Uterus (tissue), 4 donors: ENCODE measurements at places on chromosomes 4 and X. TPM values are rescaled to one million over a fixed set of nuclear protein-coding genes. Genes with fewer than 3 reads are reported as not detected.

Gene TMPRSS11A
- total RNA-seq = not detected

Gene GABRQ
- total RNA-seq = not detected

Gene AFF2
- total RNA-seq = 7.9 TPM

Gene GIMD1
- not detected for total RNA-seq

Gene SLC25A31
- not detected for total RNA-seq

Gene ALB
- 11.3 TPM for total RNA-seq

Gene LRCH2
- 3.3 TPM for total RNA-seq

Gene MAGEA2B
- not detected for total RNA-seq

GRCh38 chr4:107366900-107367299, 330.8 kb upstream of the DKK2 start:
- DNase-seq = no peak

DNA sequence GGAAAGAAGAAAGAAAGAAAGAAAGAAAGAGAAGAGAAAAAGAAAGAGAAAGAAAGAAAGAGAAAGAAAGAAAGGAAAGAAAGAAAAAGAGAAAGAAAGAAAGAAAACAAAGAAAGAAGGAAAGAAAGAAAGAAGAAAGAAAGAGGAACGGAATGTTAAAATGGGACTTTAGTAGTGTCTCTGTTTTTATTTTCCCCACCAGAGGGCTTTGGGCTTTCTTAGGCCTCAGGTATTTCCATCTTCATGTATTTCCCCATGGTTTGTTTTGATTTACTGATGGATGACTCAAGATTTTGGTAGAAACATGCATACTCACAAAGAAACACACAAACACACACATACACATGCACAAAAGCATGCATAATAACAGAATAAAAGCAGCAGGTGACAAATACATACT, 181.2 kb downstream of the AFF2 start:
- no peak for DNase-seq

DNA sequence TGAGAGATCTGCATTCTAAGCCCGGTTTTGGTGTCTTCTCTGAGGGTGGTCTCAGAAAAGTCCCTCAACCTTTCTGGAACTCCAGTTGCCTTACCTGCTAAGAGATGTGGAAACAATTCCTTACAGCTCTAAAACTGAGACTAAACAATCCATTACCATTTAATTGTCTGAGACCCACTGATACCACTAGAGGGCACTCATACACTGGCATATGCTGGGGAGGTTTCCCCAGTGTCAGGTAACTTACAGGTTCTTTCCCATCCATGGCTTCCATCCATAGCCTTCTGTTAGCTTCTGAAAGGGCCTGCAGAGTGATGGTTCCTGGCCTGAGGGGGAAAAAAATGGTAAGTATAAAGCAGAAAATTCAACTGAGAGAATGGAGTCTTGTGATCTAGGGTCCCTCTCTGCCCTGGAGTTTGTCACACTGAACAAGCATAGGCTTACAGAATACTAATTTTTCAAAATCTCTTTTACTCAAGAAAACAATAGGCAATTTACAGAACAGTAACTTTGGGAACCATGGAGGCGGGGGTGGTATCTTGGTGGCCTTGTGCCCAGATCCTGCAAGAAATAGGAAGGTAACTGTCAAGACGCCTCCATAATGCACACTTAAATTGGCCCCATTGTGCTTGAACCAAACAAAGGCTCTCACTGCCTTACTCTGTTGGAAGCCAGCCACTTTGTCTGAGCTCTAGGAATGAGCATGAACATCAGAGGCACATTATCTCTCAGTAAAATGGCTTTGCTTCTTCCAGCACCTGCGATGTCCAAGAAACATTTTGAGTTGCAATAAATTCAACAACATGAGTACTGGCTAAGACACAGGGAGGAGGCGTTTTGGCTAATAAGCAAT, 236.1 kb downstream of the OPHN1 start:
- peak; percentile 13 for DNase-seq

GRCh38 chrX:19190902-19191301, 68.6 kb upstream of the ADGRG2 start:
- DNase-seq = no peak

- no peak for DNase-seq
Observed at GRCh38 chr4:10045481-10045880, 24.2 kb upstream of the SLC2A9 start.

DNA sequence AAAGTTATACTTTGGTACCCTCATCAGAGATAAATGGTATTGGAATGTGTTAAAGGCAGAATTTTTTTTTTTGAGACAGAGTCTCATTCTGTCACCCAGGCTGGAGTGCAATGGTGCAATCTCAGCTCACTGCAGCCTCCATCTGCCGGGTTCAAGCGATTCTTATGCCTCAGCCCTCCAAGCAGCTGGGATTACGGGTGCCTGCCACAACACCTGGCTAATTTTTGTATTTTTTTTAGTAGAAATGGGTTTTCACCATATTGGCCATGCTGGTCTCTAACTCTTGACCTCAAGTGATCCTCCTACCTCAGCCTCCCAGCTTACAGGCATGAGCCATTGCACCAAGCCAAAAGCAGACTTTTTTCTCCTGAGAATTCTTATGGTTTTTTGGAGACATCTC, 11.4 kb upstream of the RELL1 start:
- DNase-seq = no peak

GRCh38 chr4:184457535-184458249, 16.7 kb downstream of the IRF2 start:
- DNase-seq = no peak

GRCh38 chrX:15217161-15217560, 52.7 kb downstream of the ASB9 start:
- DNase-seq = no peak

- DNase-seq = no peak
Observed at GRCh38 chr4:141713771-141714445, 77.5 kb downstream of the IL15 start.

DNA sequence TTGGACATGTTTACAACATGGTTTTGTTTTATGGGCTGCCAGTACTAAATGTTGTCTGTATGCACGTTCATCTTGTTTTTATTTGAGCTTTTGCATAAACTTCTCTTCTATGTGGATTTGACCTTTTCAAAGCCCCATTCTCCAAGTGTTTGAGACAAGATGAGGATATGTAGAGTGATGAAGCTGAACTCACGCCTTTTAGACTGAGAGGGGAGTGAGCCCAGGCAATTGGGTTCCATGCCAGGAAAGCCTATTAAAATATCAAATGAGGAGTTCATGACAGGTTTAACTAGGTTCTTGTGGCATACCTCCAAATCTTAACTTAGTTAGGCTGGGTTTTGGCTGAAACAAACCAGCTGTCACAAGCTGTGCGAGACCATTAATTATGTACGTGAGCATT, 170.4 kb upstream of the LDB2 start:
- DNase-seq = peak; percentile 33

GRCh38 chrX:71466979-71467523, 65.9 kb upstream of the OGT start:
- DNase-seq = no peak

DNA sequence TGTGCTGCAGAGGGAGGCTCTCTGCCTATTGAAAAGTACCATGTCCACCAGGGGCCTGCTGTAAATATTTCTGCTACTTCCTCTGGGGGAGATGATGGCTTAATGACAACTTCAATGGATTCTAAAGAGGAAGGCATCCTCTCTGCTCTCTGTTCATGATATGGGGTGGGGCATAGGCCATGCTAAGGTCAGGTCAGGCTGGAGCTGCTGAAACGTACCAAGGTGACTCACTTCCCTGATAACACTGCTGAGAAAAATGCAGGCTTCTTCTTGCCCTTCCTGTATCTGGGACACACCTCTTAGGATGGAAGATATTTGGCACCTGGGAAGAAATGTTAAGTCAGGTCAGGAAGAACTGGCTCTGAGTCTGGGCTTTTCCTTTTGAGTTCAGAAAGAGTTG, 31.5 kb downstream of the HS3ST1 start:
- no peak for DNase-seq

- no peak for DNase-seq
Observed at GRCh38 chr4:185227713-185228278, 18.4 kb downstream of the SNX25 start.

- no peak for DNase-seq
Observed at GRCh38 chr4:23837371-23837770, 52.5 kb downstream of the PPARGC1A start.

- peak; percentile 6 for DNase-seq
Observed at GRCh38 chr4:8709729-8710360, 117.3 kb downstream of the CPZ start.

GRCh38 chrX:2608638-2609430, 82.3 kb upstream of the CD99 start:
- peak; percentile 88 for DNase-seq

GRCh38 chr4:105186701-105187161, 40.1 kb downstream of the TET2 start:
- DNase-seq = no peak

GRCh38 chr4:130147641-130148040, 1051.7 kb downstream of the C4orf33 start:
- no peak for DNase-seq

DNA sequence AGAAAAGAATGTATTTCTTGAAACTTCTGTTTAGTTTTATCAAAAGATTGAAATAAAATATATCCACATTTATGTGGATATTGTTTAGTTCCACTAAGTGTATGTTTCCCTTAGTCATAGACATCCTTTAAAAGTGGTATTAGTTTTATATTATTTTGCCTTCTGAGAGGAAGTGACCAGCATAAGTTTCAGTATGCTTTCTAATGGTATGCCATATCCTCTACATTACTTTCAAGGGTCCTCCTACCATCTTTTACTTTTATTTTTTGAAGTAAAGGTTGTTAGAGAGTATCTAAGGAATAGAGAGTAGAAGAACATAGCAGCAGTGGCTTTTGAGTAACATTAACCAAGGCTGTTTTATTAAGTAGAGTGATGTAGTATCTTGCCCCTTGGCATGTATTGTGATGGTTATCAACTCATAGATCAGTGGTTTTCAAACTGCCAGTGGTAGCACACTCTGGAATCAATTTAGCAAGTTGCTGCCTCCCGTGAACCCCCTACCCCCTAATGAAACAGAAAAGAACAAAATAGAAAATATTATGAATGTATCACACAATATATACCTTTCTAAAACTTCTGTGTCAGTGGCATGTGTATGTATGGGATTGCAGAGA, 44.8 kb downstream of the RBPJ start:
- DNase-seq = no peak

DNA sequence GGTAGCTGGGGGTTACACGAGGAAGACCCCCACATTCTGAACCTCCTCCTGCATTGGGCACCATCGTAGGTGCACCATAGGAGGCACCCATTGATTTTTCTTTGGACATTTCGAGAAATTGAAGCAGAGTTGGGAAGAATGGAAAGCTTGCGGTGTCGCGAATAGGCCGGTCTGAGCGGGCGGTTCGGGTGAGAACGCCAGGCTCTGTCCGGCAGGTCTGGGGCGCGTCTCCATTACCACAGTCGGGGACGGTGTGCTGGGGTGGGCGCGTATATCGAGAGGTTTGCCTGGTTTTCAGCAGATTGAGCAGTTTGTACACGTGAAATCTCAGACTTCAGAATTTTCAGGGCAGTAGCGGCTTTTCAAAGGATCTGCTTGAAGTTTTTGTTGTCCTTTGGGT, 560 bp downstream of the PASD1 start:
- DNase-seq = no peak

GRCh38 chrX:149638860-149639259, 7.3 kb upstream of the TMEM185A start:
- no peak for DNase-seq

DNA sequence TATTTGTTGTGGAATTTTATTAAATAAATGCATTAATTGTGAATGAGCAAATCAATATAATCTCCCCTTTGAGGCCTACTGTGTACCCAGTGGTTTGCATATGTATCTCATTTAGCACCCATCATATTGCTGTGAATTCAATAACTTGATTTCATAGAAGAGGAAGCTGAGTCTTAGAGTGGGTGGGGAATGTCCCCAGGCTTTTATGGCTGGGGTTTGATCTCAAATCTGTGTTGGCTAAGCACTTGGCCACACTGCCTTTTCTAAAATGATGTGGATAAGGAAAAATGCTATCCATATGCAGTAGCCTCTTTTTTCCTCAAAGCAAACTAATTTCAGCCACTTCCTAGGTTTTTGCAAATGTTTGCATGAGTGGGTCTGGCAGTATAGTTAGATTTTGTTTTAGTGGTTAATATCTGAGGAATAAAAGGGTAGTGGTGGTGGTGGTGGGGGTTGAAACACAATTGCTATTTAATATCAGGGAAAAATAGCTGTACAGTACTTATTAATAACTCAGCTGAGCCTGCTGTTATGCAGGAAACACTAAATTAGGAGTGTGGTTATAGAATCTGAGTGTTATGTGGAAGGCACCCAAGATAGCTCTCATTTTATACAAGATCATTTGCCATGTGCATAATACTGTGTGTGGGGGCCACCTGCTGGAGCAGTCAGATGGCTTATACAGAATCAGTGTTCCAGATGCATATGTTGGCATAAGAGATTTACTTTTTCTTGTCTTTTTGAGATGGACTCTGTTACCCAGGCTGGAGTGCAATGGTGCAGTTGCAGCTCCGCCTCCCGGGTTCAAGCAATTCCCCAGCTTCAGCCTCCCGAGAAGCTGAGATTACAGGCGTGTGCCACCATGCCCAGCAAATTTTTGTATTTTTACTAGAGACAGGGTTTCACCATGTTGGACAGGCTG, 108.0 kb downstream of the TMEM131L start:
- DNase-seq = peak; percentile 63

- DNase-seq = no peak
Observed at GRCh38 chr4:80948141-80948540, 82.4 kb upstream of the BMP3 start.

DNA sequence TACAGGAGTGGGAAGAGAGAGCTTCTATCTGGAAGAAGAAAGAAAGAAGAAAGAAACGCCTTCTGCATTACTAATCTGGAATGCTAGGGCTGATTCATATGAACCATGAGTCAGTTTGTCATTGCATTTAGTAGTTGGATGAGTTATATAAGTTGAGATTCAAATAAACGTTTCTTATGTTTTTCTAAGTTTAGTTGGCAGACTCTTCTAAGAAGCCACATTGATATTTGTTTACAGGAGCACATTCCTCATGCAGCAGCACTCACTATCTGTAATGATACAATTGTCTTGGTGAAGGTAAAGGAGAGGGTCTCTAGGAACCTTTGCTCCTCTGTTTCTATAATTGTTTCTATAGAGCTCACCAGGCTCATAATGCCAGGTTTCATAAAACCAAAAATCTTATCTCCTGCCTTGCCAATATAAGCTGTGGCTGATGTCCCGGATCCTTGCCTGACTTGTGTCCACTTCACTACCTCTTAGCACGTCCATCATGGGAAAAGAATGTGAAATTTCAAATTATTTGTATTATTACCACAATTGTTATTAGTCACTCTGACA, 39.5 kb downstream of the HOPX start:
- DNase-seq = no peak
